Renal cortex interstitium (tissue), 15 donors: ENCODE measurements at places on chromosomes 16 and 17. TPM values are rescaled to one million over a fixed set of nuclear protein-coding genes. Genes with fewer than 3 reads are reported as not detected.
A peak's percentile ranks its signal among the peaks of the same experiment; 100 is the strongest.

The CRYBA1 gene
- polyA plus RNA-seq = not detected

The TEX14 gene
- 0.44 TPM for polyA plus RNA-seq

The CLEC18C gene
- polyA plus RNA-seq = 67.8 TPM

The HLF gene
- 3.0 TPM for polyA plus RNA-seq

The HOXB8 gene
- 55.6 TPM for polyA plus RNA-seq

The BOLA2 gene
- polyA plus RNA-seq = 5.0 TPM

The MYL4 gene
- polyA plus RNA-seq = 4.4 TPM

The CD300LG gene
- polyA plus RNA-seq = 0.89 TPM

The CHST5 gene
- 0.42 TPM for polyA plus RNA-seq

- DNase-seq = no peak
Measured at GRCh38 chr16:12320298-12320706, 343.8 kb downstream of the SNX29 start.

DNA sequence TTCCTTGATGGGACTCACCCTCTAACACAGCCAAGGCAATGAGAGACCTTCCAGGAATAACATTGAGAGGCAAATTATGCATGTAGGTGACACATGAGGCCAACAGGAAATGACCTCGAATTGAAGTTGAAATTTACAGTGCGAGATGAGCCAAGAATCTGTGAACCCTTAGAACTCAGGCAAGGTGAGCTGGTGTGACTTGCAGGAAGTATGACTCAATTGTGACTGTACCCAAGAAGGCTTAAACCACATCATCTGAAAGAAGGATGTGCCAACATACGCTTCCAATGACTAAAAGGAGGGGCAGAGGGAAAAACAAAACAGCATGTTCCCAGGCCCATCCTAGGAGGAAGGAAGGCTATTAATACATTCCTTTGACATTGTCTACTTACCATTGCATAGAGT lies 44.8 kb downstream of the PITPNC1 start:
- no peak for DNase-seq

GRCh38 chr17:32287804-32288511 lies 22.3 kb downstream of the RHBDL3 start:
- no peak for DNase-seq

DNA sequence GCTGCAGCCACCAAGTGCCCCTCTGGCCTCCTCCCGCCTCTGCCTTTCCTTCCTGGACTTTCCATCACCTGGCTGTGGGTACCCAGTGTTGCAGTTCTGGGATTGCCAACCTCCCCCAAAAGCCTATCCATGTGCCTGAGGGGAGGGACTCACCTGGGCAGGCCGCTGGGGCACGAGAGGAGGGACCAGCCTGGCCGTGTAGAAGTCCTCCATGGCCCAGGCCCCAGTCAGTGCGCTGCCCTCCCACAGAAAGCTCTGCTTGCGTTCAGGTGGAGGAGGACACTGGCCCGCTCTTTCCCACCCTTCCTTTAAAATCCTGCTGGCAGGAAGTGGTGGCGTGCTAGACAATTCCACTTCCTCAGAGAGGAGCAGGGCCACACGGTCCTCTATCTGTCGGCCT lies 14.2 kb downstream of the SLX4 start:
- no peak for DNase-seq

GRCh38 chr16:48102083-48103008 lies 53.4 kb downstream of the ABCC12 start:
- no peak for DNase-seq

DNA sequence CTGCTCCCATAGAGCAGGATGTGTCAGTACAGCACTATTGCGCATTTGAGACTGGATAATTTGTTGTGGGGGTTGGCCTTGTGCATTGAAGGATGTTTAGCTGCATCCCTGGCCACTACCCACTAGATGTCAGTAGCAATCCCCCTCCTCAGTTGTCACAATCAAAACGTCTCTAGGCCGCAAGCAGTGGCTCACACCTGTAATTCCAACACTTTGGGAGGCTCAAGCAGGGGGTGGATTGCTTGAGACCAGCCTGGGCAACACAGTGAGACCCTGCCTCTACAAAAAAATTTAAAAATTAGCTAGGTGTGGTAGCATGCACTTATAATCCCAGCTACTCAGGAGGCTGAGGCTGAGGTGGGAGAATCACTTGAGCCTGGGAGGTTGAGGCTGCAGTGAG lies 48.4 kb downstream of the CENPV start:
- no peak for DNase-seq

DNA sequence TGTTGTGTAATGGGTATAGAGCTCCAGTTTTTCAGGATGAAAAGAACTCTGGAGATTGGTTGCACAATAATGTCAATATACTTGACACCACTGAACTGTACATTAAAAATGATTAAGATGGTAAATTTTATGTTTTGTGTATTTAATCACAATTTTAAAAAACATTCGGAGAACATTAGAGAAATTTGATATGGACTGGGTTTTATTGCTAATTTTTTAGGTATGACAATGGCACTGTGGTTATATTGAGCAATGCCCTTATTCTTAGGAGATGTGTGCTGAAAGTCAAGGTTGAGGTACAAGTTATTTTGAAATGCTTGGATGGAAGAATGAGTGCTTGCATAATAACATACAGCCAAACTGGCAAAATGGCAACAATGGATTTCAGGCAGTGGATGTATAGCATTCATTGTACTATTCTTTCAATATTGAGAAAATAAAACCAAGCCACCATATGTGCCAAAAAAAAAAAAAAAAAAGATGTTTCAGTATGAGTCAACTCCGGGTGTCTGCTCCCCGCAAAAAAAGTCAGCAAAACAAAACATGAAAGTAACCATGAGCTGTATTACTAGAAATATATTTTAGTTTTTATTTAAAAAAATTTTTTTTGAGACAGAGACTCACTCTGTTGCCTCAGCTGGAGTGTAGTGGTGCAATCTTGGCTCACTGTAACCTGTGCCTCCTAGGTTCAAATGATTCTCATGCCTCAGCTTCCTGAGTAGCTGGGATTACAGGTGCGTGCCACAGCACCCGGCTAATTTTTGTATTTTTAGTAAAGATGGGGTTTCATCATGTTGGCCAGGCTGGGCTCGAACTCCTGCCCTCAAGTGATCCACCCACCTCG lies 19.8 kb downstream of the HOXB1 start:
- DNase-seq = no peak

GRCh38 chr17:31096106-31096436 lies 1.3 kb downstream of the NF1 start:
- no peak for DNase-seq

GRCh38 chr17:2071455-2072281 lies 16.8 kb downstream of the HIC1 start:
- no peak for DNase-seq

- DNase-seq = peak; percentile 70
Measured at GRCh38 chr16:68236137-68236825, 354 bp upstream of the ESRP2 start.
